ENCODE measurements at places on chromosomes 16 and 17. TPM values are rescaled to one million over a fixed set of nuclear protein-coding genes. Genes with fewer than 3 reads are reported as not detected.

MAF gene
- total RNA-seq: 0.66 TPM

C1QTNF8 gene
- not detected for total RNA-seq

AIPL1 gene
- total RNA-seq: not detected

CYGB gene
- total RNA-seq: 0.29 TPM

CIITA gene
- under 0.01 TPM for total RNA-seq

ZG16 gene
- total RNA-seq: not detected

HSD11B2 gene
- not detected for total RNA-seq

GP1BA gene
- not detected for total RNA-seq

NOXO1 gene
- total RNA-seq: 0.40 TPM

KRTAP2-3 gene
- total RNA-seq: not detected

SLC25A39 gene
- 70.9 TPM for total RNA-seq

TNFSF13 gene
- total RNA-seq: 2.7 TPM

HLF gene
- total RNA-seq: under 0.01 TPM

ALOX15 gene
- not detected for total RNA-seq

SLC52A1 gene
- 0.07 TPM for total RNA-seq

ELMO3 gene
- 0.93 TPM for total RNA-seq

TEKT5 gene
- not detected for total RNA-seq

MEIOB gene
- 0.14 TPM for total RNA-seq

SLC16A13 gene
- 3.0 TPM for total RNA-seq

SYNGR3 gene
- 1.3 TPM for total RNA-seq

DEXI gene
- total RNA-seq: 33.7 TPM

ALDH3A2 gene
- 112 TPM for total RNA-seq

KCNJ16 gene
- total RNA-seq: 0.13 TPM

CFAP97D1 gene
- total RNA-seq: not detected

HAS3 gene
- total RNA-seq: 0.40 TPM

RPL26 gene
- 3,967 TPM for total RNA-seq

Data from thoracic aorta endothelial cell (primary cell).